ENCODE measurements at places on chromosomes 6 and 20.

DNA sequence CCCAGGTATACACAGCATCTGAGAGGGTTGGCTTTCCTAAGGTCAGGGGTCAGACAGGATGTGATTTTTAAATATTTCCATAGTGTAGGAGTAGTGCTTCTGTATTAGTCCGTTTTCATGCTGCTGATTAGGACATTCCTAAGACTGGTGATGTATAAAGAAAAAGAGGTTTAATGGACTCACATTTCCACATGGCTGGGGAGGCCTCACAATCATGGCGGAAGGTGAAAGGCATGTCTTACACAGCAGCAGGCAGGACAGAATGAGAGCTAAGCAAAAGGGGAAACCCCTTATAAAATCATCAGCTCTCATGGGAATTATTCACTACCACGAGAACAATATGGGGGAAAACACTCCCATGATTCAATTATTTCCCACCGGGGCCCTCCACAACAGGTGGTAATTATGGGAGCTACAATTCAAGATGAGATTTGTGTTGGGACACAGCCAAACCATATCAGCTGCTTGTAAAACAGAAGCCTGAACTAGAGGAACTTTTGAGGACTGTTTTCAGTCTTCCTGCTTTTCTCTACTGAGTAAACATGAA lies 91.0 kb upstream of the MEI4 start:
- no peak for DNase-seq

GRCh38 chr20:57388953-57389694 lies 2.1 kb upstream of the RBM38 start:
- DNase-seq: peak; percentile 68

GRCh38 chr6:140846503-140847261 lies 1286.0 kb upstream of the GJE1 start:
- no peak for DNase-seq

DNA sequence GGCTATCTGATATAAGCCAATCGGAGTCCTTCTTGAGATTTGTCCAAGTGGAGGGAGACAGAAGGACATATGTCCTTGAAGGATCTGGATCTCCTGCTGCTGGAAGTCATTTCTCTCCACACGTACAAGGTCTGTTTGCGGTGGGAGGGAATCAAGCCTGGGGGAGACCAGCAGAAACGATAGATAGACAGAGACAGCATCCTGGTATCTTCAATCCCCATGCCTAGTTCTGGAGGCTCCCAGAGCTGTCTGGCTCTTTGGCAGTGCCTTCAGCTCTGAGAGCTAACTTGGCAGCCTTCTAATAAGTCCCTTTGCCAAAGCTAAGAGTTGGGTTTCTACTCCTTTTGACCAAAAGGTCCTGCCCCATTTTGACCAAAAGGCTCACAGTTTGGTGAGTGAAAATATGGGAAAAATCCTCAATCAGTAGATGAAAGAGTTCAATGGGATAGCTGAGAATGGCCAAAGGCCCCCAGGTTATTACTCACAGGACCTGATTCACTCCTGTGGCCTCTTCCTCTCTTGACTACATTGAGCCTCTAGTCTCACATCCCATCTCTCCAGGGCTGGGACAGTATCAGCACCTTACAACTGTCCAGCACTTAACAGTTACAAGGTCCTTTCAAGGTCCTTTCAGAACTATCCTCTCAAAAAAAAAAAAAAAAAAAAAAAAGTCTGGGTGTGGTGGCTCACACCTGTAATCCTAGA lies 20.3 kb downstream of the AARS2 start:
- DNase-seq: no peak

- DNase-seq: no peak
These were observed 352.6 kb downstream of the ZFAND3 start for GRCh38 chr6:38171997-38172738.

DNA sequence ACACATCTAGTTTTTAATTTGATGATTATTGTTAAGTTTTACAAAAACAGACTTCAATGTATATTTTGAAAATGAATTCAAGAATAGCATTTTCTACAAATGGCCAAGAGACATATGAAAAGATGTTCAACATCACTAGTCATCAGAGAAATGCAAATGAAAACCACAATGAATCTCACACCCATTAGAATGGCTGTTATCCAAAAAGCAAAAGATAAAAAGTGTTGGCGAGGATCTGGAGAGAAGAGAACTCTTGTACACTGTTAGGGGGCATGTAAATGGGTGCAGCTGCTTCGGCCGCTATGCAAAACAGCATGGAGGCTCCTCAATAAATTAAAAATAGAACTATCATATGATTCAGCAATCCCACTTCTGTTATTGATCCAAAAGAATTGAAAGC lies 185.8 kb upstream of the CCN2 start:
- no peak for DNase-seq

Measured in NCI-H2107 (cell line).